H54 (cell line): ENCODE measurements at places on chromosomes 7 and 10.
A peak's percentile ranks its signal among the peaks of the same experiment; 100 is the strongest.

DNA sequence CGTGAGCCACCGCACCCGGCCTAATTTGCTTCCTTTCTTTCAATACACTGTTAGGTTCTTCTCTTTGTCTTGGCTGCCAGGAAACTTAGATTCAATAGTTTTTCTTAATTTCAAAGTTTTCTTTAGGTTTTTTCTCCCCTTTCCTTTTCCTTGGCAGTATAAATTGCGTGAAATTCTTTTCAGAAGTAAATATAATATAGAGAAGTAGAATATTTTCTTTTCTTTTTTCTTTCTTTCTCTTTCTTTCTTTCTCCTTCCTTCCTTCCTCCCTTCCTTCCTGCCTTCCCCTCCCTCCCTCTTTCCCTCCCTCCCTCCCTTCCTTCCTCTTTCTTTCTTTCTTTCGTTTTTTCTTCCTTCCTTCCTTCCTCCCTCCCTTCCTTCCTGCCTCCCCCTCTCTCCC lies 1.7 kb downstream of the LRGUK start:
- DNase-seq = no peak

DNA sequence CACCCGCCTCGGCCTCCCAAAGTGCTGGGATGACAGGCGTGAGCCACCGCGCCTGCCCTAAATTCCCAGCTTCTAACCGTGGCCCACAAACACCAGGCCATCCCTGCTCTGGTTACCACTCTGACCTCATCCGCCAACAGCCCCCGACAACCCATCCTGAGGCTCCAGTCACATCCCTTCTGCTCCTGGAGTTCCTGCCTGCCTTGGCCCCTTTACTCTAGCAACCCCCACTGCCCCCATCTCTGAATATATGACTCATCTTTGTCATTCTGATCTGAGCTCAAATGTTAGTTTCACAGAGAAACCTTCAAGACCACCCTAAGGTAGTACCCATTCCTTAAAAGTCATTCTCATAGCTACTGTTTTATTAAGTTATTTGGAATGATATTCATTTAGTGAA lies 26.6 kb downstream of the RHEB start:
- DNase-seq = no peak

DNA sequence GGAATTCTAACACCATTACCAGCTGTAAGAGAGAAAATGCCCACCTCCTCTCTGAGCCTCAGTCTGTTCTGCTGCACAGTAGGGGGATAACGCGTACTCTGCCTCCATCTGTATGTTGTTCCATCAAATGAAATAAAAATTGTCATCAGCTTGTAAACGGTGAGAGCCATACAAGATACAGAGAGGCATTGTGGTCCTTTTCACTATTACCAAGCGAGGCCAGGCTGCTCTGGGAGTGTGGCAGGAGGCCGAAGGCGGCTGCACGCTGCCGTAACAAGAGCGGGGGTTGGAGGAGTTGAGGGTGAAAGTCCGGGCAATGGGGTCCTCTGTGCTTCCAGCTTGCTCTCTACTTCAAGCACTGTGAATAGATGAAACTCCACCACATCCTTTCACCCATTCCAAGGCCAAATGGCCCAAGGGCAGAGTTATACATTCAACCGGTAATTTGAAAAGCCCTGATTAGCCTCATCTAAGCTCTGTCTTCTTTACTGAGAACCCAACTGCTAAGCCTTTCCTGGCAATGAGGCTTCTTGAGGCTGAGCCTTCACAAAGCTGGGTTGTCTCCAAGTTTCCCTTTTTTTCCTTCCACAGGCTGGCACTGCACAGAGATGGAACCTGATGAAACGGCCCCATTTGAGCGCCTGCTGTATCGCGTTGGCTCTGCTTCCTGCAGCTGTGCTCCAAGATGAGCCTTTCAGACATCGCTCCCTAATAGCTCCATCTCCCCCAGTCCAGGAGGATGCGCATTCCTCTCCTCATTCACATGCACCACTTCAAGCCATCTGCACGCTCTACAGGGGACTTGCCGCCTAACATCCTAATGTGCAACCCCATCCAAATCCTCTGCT lies 47.2 kb downstream of the PYROXD2 start:
- DNase-seq = no peak

DNA sequence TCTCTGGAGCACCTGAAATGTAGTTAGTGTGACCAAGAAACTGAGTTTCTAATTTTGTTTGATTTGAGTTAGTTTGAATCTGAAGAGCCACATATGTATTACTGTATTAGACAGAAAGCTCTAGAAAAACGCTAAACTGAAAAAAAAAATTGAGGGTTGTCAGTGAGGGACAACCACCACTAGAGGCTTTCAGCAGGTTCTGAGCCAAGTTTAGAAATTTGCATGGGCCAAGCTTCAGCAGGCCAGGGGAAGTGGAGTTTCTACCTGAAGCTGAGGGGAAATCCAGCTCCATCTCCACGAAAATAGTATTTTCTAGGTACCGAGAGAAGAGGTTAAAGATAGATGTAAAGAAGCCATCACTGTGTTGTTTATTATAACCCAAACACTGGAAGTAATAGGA lies 77.9 kb upstream of the PLXNA4 start:
- DNase-seq = no peak

DNA sequence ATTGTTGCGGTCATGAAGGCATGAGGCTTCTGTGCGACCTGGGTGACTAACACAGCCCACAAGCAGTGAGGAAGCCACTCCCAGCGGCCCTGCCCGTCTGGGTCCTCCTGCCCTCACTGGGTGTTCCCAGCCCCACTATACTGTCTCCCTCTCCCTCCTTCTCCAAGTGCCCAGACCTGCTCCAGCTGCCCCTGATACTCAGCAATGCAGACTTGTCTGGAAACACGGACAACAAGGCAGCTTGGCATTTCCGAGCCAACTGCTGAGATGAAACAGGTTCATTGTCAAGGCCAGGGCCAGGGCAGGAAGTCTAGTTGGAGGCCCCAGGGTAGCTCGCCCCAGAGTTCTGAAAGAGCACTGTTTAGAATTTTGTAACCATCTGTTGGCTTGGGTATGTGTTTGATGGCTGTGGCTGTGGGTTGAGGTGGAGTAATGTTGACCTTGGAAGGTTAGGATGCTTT lies 95.7 kb downstream of the RBM20 start:
- DNase-seq = no peak

GRCh38 chr10:80642661-80643060 lies 105.0 kb downstream of the SH2D4B start:
- DNase-seq = no peak

GRCh38 chr7:10706875-10707493 lies 266.7 kb upstream of the PHF14 start:
- DNase-seq = no peak

DNA sequence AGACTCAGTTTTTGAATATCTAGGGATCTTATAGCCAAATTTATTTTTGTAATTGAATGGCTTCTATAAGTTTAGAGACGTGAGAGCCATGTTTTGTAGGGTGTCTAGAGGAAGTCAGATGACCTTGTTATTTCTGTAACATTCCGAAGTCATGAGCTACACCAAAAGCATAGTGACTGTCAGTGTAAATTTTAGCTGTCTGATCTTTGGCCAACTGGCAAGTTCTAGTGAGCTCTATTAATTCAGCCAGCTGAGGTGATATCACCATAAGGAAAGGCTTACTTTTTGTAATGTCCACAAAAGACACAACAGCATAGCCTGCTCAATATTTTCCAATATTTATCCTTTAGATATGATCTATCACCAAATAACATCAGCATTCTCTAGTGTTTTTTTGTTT lies 9.9 kb upstream of the NT5C3A start:
- peak; percentile 65 for DNase-seq

DNA sequence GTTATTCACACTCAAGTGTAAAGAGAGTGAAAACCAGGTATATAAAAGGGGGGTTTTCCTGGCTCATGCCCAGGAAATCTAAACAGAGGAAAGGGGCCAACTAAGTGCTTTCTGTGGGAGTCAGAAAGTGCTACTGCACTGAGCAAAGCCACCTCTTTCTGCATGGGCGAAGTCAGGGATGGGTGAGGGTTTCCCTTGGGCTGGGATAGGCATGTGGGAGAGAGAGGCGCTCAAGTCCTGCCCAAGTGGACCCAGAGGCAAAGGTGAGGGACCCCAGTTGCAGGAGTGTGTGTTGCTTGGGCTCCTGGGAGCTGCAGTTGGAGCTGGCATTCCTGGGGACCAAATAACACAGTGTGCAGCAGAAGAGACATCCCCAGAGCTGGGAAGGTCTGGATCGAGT lies 65.9 kb downstream of the PRR15 start:
- DNase-seq = no peak

GRCh38 chr10:29962166-29962850 lies 97.1 kb downstream of the JCAD start:
- DNase-seq = no peak

- no peak for DNase-seq
Observed at GRCh38 chr10:15236340-15236739, 67.8 kb upstream of the NMT2 start.

GRCh38 chr10:119253433-119254174 lies 46.2 kb downstream of the GRK5 start:
- DNase-seq = peak; percentile 83
